ENCODE measurements at places on chromosomes 11 and 22.

DNA sequence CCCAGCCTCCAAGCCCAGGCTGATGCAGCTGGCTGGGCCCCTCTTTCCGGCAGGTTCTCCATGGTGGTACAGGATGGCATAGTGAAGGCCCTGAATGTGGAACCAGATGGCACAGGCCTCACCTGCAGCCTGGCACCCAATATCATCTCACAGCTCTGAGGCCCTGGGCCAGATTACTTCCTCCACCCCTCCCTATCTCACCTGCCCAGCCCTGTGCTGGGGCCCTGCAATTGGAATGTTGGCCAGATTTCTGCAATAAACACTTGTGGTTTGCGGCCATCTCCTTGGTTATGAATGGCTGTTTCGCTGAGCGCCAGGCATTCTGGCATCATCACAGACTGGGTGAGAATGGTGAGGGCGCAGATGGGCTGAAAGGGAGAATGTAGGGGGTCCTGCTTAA, 3.6 kb downstream of the PRDX5 start:
- no peak for DNase-seq

DNA sequence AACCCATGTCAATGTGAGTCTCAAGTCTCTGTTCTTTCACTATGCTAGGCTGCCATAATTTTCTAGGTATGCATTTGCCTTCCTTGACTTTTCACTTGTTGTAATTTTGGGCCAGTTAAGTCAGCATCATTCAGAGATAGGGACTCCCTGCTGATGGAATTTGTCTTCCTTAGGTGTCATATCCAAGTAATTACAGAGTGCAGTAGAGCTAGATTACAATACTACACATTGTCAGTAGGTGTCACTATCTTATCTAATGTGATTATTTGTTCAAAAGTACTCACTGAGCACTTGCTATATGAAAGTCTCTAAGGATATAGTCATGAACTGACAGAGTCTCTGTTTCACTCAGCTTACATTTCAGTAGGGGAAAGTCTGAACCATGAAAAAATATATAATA, 25.0 kb upstream of the SYN3 start:
- DNase-seq, result no peak

- DNase-seq, result no peak
These were observed 100.4 kb downstream of the ARL14EP start for GRCh38 chr11:30423279-30423648.

GRCh38 chr11:31757260-31757835, 53.8 kb downstream of the PAX6 start:
- no peak for DNase-seq

- no peak for DNase-seq
These were observed 12.6 kb downstream of the PRDM11 start for GRCh38 chr11:45158891-45159605.

Data from C1 segment of cervical spinal cord (tissue), 14 donors.